ENCODE measurements at places on chromosomes 13 and 19.

DNA sequence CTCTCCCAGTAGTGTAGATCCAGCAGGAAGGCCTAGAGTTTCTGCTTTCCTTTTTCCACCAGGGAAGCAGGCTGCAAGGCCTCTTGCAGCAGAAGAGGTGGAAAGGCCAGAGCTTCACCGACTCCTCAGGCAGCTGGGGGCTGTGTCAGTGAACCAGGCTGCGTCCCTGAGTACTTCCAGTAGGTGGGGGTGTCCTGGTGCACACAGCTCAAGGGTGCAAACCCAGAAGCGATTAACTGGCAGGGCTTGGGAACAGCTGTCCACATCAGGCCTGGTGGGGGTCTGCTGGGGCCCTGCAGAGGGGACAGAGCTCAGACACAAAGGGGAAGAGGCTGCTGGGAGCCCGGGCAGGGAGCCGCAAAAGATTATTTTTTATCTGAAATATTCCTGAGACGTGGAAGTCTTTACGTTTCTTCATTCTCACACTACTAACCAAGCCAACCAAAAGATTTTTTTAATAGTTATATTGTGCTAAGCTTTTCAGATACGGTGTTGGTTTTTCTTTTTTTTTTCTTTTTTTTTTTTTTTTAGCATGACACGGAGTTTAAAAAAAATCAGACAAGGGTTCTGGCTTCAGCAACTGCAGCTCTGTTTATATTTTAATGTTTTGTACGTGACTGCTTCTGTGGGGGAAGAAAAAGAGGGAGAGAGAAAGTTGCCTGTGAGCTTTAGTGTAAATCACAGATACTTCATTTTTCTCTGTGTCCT is 11.0 kb downstream of the TSHZ3 start:
- DNase-seq, result peak; percentile 68

- DNase-seq, result no peak
Observed at GRCh38 chr19:35177377-35178274, 23.1 kb downstream of the FXYD5 start.

GRCh38 chr19:47095476-47096099 is 18.0 kb downstream of the ZC3H4 start:
- DNase-seq, result no peak

DNA sequence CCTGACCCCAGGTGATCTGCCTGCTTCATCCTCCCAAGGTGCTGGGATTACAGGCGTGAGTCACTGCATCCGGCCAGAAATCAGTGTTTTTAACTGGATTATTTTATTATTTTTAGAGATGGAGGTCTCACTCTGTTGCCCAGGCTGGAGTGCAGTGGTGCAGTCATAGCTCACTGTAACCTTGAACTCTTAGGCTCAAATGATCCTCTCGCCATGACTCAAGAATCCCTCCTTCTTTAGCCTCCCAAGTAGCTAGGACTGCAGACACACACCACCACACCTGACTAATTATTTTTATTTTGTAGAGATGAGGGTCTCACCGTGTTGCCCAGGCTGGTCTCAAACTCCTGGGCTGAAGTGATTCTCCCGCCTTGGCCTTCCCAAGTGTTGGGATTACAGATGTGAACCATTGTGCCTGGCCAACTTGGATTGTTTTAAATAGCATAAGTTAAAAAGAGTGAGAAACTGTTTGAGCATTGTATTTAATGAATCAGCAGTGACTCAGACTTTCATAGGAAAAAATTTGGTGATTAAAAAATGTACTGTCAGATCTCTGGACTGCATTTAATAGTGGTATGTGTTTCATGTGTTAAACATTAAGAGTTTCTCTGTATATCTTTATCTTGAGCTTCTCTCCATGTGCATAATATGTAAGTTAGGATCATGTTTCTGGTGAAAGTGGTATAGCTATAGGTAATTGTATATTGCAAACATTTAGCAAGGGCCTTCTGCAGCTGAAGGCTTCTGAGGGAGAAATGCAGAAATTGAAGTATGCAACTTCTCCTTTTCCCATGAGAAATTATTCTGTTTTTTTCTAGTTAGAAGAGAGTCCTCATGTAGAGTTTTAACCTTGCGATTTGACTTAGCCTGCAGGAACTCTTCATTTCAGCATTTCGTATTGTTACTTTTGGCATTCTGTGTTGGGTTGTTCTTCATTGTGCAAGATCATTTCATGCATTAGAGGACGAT is 121.2 kb downstream of the PCCA start:
- DNase-seq, result no peak

- DNase-seq, result no peak
Observed at GRCh38 chr19:4929186-4929585, 19.9 kb downstream of the UHRF1 start.

DNA sequence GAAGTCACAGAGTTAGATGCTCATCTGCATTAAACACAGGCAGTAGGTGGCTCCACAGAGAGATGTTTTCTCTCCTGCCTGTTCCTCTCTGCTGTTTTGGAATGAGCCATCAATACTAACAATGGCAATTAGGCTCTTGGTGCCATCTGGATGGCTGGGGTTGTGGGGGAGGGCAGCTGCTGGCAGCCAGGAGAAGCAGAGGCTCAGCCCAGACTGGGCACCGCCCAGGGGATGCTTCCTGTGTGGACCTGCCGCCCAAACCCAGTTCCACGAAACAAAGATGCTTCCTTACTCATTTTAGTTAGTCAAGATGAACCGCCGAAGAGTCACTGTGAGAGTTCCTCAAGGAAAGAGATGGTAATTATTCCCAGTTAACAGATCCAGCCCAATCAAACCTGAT is 50.8 kb upstream of the PCDH8 start:
- DNase-seq, result no peak

DNA sequence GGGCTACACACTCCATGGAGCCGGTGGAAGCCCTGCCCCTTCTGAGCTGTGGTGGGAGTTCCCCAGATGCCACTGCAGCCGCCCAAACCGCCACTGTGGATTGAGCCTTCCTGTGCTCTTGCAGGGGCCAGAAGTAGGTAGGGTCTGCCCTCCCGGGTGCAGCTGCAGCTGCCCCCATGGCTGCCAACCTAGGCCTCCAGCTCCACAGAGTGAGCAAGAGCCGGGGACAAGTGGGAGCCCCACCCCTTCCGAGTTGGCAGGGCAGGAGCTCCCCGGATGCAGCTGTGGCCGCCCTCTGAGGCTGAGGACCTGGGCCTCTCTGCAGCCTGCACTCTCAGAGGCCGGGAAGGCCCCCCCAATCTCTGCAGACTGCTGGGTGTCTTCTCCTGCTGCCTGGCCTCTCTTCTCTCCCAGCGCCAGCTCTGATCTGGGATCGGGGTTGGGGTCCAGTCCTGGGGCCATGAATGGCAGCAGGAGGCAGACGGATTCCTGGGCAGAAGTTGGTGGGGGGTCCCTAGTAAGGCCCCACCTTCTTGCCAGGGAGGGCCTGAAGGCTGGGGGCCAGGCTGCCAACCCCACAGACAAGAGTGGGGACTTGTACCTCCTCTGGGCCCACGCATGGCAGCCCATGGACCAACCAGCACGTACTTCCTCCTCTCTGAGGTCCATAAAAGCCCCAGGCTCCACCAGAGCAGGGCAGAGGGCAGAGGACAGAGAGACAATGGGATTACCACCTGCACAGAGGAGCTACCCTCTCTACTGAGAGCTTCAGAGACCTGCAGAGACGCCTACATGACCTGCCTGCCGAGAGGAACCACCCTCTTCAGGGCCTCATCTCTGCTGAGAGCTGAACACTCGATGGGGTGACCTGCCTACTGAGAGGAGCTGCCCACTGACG is 28.9 kb downstream of the AP2S1 start:
- no peak for DNase-seq

DNA sequence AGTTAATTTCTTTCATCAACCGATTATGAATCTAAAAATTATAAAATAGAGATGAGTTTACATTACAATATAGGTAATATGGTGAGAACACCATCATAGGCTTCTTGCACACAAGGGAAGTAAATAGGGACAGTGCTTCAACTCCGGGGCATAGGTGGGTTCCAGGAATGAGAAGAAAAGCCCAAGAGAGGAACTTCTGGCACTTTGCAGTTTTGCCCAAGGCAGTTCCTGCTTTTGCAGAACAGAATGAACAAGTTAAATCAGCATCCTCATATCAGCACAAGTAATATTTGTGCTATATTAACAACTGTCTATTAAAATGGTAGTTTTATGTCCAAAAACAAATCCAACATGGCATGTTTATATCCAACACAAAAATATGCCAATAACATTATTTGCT is 60.1 kb downstream of the DACH1 start:
- DNase-seq, result no peak

DNA sequence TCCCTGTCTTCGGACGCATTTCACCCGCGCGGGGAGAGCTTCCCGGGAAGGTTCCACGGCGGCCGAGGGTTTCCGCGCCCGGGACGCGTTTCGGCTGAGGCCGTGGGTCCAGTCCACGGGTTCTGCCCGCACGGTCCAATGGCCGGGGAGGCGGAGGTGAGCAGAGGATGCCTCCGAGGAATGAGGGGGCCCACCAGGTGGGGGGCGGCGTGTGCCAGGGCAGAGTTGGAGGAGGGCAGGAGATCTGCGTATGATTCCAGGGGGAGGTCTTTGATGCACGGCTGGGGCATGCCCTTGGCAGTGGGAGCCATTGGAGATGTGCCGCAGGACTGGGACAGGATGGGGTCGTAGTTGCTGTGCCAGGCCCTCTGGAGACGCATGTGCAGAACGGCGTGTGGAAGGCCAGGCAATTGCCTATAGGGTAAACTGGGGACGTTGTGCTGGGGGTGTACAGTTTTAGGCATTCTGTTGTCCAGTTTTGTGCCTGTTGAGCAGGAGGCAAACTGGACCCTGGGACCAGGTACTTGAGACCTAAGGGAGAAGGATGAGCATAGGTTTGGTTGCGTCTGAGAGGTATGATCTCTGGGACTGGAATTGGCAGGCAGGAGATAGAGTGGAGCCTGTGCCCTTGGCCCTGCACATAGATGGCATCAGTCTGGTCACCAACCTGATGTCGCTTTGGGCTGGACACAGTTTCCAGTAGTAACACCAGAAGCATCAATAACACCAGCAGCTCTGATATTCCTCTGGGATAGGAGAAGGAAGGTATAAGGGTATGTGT is 751 bp downstream of the ZNF584 start:
- peak; percentile 21 for DNase-seq

DNA sequence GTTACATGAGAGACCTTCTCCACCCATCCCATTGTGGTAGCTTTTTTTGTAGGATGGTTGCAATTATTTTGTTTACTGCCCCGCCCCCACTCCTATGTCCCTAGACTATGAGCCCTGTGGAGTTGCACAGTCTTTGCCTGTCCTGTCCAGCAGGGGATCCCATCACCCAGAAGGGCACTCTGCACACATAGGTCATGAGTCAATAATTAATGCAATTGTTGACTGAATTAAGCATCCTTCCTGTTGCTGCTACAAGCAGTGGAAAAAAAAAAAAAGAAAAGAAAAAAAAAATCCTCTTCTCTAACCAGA is 14.2 kb downstream of the C19orf81 start:
- no peak for DNase-seq

- DNase-seq, result no peak
Observed at GRCh38 chr13:31890946-31891345, 140.6 kb upstream of the FRY start.

GRCh38 chr13:65725006-65725405 is 1505.1 kb downstream of the PCDH9 start:
- DNase-seq, result no peak

- DNase-seq, result peak; percentile 87
Observed at GRCh38 chr19:51660975-51661600, 14.5 kb upstream of the SIGLEC14 start.

DNA sequence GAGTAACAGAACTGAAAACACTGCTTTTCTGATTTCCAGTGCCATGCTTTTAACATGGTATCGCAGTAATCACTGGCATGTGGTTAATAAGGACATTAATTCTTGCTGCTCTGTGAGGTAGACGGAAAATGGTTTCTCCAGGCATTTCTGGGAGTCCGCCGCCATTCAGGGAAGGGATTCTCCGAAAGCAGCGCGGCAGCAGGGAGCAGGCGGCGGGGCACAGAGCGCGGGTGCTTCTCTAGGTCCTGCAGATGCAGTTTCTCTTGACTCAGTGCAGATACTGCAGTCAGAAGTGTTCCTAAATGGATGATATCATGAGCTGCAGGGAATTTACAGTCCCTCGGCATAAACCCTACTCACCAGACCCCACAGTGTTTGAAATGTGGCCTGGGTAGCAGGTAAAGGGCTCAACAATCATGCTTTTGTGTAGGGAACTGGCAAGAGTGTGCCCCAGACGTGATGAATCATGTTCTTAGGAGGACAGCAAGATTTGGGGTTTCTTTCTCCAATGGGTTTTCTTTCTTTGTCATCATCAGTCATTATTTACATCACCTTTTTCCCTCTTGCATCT is 338.6 kb upstream of the ARGLU1 start:
- no peak for DNase-seq

DNA sequence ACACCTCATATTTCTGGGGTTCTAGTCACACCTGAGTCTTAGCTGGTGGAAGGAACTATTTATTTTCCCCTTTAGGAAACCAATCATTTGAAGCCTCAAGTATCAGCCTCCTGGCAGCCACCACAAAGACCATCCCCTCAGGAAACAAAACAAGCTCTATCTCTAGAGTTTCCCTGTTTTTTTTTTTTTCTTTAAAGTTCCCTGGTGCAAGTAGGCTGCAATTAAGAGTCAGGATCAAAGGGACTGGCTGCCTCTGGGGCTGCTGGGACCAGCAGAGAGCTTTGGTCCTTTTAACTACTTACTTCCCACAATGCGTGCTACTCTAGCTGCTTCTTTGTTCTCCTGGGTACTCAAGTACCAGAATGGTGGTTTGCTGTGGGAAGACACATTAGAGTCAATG is 11.4 kb downstream of the MBNL2 start:
- DNase-seq, result no peak

DNA sequence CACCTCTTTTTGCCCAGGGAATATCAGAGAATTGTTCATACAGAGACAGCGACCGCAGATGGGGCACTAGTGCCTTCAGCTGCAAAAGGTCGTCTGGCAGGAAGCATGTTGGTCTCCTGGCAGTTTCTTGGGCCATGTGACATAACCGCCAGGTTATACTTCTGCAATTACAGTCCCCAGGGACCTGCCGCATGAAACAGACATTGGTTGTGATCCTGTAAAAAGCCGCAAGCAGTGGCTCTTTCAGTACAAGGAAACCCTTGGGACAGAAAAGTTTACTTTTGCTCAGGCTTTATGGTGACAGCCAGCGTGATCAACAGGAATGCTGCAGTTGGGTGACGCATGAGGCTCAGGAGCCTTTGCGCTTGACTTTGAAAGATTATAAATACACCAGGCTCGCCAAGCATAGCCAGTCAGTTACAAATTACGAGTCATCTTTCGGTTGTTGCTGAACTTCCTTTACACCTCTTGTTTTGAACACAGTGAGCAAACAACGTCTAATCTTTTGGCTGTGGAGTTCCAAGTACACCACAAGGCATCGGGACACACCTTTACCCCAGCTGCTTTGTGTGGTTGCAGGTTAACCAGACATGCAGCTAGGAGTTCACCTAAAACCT is 50.5 kb upstream of the UBE2L5 start:
- DNase-seq, result no peak

Data from endothelial cell (in vitro differentiated cells).